ENCODE measurements at places on chromosomes 2 and 18.

DNA sequence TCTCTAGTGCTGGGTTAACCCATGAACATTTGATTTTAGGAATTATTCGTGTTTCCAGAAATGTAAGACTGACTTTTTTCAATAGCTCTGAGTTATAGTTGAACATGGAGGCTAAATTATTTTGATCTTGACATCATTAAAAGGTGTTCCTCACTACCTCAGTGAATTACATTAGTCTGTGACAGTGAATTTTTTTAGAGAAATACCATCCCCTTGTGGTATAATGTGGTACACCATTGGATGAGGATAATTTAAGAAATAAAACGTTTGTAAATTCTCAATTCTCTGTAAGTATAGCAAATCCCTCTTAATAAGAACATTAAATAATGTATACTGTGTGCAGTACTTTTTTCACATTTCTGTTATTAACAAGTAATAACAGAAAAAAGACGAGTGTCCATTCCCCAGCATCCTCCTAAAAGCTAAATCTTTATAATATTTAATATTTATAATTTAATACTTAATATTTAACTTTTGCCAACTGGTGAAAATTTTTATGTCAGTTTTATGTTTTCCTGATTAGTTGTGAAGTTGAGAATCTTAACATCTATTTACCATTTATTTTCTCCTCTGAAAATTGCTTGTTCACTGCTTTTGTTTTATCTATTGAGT is 70.3 kb upstream of the CWC22 start:
- DNase-seq: no peak

- no peak for DNase-seq
Observed at GRCh38 chr2:142582317-142582716, 295.1 kb upstream of the KYNU start.

GRCh38 chr18:63161032-63161760 is 158.4 kb downstream of the BCL2 start:
- DNase-seq: no peak

DNA sequence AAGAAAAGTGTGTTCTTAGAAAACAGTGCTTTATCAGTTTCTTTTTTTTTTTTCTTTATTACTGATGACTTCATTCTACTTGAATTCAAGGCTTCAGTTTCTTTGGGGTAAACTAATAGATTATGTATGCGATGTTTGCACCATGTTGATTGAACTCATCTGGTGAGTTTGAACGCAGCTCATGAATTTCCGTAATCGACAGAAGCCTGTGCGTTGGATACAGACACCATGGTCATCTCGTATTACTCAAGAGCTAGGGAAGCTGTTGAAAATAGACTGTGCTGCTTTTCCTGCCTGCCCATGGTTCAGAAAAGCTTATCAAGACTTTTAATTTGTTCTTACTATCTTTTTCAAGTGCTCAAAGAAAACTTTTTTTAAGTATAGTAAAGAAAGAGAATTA is 185.5 kb upstream of the NRP2 start:
- no peak for DNase-seq

- no peak for DNase-seq
Observed at GRCh38 chr2:140842110-140842509, 1288.7 kb downstream of the LRP1B start.

- no peak for DNase-seq
Observed at GRCh38 chr2:44635725-44636124, 274.0 kb downstream of the CAMKMT start.

DNA sequence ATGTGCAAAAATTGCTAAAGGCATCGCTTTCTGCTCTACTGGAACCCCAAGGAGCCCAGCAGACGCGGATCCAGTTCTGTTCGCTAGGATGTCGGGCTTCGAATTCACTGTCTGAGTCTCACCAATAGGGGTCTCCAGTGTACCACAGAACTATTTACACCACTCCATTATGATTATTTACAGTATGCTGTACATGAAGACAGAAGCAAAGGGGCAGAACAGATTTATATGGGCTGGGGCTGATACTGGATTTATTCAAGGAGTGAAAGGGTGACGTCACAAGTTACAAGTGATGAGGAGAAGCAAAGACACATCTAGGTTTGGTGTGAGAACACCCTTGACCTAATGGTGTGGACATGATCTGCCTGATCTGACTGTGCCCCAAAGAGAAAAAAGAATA is 185.3 kb upstream of the ATP5MC3 start:
- peak; percentile 59 for DNase-seq

DNA sequence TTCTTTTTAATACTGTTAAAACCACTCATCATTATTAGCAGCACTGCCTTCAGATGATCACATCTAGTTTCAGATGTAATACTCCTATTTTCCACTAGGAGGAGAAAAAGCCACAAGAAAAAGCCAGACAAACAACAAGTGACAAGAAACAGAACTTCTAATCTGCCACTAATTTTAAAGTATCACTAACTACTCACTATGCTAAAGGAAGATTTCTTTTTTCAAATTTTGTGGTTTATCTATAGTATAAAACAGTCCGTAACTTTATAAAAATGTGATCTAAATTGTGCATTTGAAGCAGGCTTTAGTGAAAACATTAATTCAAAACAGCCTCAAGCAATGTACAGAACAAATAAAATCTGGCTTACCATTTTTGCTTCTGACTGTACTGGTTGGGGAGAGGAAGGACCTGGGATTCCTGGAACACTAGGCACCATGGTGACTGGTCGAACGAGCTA is 56.8 kb downstream of the ATF2 start:
- peak; percentile 63 for DNase-seq

DNA sequence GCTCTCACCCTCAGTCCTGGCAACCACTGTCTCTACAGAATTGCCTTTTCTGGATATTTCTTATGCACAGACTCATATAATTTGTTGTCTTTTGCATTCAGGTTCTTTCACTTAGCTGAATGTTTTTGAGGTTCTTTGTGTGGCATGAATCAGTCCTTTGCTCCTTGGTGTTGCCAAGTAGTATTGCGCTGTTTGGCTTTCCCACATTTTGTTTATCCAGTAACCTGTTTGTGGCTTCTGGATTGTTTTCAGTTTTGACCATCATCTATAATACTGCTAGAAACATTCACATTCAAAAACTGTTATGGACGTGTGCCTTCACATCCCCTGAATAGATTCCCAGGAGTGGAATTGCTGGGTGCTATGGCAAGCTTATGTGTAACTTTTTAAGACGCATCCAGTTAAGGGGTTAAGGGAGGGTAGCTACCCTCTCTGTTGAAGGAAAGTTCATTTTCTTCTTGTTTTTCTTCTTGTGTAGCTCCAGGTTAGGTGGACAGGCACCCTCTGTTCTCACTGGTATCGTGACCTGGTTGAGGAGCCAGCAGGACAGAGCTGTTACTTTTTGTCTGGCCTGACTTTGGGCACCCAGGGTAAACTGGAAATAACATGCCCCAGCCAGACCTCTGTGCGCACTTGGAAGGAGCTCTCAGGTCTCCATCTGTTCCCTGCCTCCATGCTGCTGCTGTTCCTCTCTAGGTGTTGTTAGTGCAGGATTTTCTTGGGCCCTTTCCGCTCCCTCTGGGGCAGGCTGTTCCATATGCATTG is 29.6 kb downstream of the ARHGAP25 start:
- no peak for DNase-seq

DNA sequence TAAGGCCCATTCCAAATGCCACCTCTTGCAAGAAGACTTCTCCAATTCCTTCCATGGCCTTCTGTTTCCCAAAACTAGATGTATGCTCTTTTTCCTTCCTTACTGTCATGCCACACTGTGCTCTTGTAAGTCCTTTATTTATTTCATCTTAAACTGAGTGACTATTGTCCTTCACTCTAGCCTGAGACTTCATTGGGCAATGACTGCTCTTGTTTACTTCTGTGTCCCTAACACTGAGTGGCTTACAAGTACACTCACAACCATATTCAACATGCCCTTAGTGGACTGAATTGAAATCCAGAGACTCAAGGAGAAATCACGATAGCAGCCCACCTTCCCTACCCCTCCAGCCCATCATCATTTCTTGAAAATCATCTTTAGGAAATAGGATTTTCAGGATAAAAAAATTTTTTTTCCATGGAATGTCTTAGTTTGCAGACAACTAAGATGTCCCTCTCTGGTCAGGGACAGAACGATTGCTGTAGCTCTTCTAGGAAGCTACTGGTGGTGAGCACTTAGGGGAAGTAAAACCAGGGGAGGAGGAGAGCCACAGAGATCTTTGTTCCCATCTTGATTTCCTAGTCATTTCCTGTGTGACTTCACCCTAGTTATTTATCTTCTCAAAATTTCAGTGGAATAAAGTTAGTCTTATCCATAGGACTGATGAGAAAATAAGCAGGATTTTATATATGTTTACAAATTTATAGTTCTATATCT is 80.7 kb downstream of the CYRIA start:
- no peak for DNase-seq

DNA sequence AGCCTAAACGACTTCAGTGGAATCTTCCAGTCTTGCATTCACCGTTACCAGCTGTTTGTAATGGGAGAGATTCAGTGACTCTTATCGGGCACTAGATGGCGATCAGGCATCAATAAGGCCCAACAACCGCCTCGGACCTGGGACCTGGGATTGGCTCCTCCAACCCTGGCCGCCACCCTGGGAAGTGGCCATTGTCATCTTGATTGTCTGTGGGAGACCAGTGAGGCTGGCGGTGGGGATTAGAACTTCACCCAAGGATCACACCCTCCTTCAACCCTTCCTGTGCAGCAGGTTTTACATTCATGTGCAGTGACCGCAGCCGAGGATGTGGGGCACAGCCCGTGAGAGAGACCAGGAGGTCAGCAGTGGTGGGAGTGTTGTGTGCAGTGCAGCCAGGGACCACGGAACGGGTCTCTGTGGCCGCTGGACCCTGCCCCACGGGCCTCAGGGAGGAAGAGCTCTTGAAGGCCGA is 85.3 kb downstream of the SPP2 start:
- peak; percentile 40 for DNase-seq

- DNase-seq: no peak
Observed at GRCh38 chr2:89833116-89833779, 1141.8 kb downstream of the RPIA start.

DNA sequence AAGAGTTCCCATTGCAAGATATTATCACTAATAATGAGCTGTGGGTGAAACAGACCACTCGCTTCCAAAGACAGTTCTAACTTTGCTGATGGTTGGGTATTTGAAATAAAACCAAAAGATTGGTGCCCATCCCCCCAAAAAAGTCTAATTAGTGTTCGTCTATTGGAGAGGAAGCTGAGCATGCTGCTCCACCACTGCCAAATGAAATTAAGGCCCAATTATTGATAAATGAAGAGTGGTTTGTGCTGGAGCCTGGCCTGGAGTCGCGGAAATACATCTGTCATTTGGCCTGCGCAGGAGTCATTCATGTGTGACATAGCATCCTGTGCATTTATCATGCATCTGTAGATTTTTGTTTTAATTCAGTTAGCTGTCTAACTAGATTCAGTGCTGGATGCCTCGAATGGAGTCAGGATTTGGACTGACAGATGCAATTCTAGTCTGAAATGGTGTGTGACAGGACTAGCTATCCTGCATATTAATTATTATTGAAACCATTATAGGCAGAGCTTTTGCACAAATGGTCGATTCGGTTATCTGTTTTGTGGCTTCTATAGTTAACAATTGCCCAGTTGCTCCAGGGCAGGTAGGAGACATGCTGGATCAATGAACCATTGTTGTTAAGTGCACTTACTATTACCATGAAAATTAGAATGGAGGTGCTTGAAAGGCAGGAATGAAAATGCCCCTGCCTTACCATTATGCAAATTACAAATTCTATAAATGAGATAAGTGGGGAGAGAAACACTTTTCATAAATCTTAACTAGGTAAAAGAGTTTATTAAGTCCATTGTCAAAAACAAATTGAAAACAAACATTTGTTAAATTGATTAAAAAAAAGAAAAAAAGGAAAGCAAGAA is 450.4 kb upstream of the TCF4 start:
- DNase-seq: no peak

DNA sequence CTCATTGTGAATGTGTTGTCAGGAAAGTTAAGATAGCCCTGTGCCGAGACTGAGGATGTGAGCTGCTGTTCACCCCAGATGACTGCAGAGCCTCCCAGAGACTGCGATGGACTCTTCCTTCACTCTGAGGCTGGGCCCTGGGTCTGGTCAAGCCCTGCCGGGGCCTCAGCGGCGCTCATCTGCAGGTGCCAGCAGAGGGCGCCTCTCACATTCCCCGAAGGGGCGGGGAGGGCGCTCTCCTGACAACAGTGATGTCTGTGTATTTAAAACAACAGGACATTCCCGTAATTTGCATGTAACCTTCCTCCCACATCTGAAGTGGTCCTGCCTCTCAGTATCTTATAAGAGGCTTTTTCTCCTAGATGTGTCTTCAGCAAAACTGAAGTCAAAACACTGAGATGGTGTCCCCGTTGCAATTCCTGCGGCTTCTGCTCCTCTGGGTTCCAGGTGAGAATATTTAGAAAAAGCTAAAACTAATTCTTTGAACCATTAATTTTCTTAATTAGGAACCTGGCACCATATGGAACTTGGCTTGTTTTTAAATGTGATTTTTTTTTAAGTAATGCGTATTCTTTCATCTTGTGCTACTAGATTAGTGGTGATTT is 1377.9 kb downstream of the RPIA start:
- DNase-seq: peak; percentile 56

DNA sequence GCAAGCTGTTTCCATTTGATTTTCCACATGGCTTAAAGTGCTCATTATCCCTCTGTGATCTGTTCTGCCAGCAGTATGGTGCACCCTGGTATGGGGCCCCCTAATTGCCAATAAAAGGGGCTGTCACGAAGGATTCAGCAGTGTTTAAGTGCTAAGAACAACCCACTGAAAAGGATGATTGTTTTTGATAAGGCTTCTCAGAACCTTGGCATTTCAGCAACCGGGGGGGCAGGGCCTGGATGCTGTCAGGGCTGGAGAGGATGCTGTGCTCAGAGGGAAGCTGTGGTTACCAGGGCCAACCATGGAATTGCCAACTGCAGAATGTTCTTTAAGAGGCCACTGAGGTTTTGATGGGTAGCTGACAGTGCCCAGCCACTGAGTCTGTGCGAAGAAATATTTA is 117.8 kb downstream of the CTIF start:
- no peak for DNase-seq

- DNase-seq: no peak
Observed at GRCh38 chr2:61597300-61598289, 59.4 kb upstream of the XPO1 start.

GRCh38 chr2:14806613-14807012 is 174.1 kb downstream of the LRATD1 start:
- no peak for DNase-seq

GRCh38 chr2:17441055-17441771 is 77.0 kb downstream of the RAD51AP2 start:
- DNase-seq: no peak

DNA sequence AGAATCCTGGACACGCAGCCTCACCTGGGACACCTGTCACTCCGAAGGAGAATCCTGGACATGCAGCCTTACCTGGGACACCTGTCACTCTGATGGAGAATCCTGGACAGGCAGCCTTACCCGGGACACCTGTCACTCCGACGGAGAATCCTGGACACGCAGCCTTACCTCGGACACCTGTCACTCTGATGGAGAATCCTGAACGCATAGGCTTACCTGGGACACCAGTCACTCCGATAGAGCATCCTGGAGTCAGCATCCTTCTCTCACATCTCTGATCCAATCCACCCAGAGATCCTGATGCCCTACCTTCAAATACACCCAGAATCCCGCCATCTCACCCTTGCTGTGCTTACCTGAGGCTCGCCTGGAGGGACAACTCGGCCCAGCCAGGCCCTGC is 154.9 kb downstream of the NDUFA10 start:
- DNase-seq: no peak
